ENCODE measurements at places on chromosomes 3 and 15.

DNA sequence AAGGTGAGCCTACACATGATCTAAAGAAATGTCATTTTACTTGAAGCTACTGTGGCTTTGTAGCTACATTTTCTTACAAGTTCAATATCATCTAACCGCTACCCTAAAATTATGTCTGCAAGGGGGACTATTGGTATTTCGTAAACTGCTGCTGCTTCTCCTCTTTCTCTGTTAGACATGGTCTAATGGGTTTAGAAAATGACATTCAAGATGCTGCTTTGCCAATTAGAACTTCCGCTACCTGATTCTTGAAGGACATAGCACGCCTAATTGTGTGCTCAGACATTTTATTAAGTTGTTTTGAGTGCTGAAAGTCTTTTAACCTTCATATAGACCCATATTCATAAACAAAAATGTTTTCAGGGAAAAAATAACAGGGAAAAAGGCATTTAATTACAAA, 283.7 kb upstream of the ICE2 start:
- DNase-seq = no peak

GRCh38 chr3:193673845-193674244, 80.8 kb downstream of the OPA1 start:
- DNase-seq = no peak

- DNase-seq = no peak
Measured at GRCh38 chr3:70247955-70248354, 64.5 kb downstream of the MDFIC2 start.

DNA sequence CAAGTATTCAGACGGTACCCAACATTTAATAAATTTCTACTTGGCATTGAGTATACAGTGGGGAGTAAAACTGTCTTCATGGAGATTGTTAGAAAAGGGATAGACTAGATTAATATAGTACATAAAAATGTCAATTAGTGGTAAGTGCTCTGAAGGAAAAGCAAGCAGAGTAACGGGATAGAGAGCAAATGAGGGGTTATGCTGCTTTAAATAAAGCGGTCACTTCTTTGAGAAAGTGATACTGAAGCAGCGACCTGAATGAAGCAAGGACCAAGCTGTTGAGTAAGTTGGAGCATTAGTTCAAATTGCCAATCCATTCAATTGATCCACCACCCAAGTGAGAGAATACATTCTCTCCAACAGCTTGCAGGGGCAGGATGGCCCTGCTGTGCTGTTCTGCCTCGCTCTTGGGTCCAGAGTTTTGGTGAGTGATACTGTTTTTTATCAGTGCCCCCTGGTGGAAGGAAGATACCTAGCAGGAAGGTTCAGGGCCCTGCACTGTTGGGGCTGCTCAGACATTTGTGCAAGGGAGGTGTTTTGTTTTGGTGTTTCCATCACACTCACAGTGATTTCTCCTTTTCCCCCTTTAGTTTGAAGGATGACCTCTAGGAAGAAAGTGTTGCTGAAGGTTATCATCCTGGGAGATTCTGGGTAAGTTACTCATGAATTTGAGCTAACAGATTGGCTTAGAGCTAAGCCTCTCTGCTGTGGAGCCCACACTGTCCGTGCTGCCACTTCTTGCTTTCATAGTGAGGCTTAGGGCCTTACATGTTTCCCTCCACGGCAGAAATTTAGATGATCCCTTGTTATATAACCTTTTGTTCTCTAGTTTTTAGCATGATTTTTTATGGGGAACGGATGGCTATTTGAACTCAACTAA, 69.0 kb downstream of the RAB7A start:
- DNase-seq = no peak

Data from AG04449 (cell line).